Memory B cell (primary cell): ENCODE measurements at places on chromosomes 13 and 19.

GRCh38 chr13:112441779-112442310 is 65.7 kb downstream of the SPACA7 start:
- peak; percentile 3 for DNase-seq

DNA sequence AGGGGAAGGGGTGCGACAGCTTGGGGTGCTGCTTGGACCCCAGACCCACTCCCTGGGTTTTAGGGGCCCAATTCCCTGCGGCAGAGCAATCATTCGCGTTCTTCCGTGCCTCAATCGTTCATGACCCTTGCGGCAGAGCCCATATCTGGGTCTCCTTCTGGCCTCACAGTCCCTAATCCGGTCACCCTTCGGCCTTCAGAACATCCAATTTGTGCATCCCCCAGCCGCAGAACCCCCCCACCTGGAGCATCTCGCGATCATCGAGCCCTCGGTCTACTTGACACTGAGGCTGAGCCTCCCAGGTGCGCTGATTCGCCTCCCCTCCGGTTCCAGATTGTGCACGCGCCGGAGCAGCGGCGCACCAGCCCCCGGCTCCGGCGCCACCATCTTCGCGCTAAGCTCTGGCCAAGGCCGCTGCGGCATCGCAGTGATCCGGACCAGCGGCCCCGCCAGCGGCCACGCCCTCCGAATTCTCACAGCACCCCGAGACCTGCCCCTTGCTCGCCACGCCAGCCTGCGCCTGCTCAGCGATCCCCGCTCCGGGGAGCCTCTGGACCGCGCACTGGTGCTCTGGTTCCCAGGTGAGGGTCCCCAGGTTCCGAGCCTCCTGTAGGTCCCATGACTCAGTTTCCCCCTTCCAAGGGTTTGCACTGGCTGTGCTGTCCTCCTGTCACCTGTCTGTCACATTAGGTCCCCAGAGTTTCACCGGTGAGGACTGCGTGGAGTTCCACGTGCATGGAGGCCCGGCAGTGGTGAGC is 501 bp downstream of the GTPBP3 start:
- no peak for DNase-seq

DNA sequence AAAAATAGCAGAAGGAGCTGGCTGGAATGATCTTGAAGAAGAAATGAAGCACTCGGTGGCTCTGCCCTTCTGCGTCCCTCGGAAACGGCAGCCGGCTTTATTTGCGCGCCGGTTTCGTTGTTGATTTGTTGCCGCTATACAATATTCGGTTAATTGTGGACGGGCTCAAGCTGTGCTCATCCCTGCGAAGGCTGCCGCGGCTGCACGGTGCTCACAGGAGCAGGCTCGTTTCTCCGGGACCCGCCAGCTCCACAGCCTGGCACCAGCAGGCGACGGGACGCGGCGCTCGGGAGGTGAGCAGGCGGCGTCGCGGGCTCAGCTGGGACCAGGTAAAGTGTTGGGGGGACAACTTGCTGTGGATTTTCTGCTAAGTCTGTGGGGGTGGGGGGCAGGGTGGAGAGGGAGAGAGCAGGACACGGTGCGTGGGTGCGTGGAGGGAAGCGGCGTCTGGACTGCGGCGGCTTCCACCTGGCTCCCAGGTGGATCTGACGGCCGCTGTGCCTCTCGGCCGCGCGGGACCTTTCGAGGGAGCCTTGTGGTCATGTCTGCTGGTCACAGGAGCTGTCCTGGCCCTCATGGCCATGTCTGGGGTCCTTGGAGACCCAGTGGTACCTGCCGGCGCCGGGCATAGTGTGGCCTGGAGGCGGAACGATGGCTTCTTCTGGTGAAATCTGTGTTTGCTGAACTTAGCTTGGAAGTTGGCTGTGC is 90.9 kb downstream of the TEX29 start:
- no peak for DNase-seq

GRCh38 chr13:39123578-39123977 is 85.3 kb downstream of the NHLRC3 start:
- no peak for DNase-seq

DNA sequence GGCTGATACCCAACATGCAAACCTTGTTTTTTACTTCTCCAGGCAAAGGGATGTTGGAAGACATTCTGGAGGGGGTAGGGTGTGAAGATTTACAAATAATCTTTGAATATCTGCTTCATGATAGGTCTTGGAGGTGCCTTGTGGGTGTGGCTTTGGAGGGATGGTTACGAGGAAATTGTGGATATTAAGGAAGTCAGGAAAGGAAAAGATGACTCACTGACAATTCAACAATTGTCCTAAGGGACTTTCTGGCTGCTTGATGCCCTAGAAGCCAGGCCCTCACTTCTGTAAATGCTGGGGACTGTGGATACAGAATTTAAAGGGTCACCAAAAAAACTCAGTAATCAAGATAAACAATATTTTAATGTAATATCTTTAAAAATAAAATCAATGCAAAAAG is 37.4 kb upstream of the ZNF527 start:
- DNase-seq = no peak

DNA sequence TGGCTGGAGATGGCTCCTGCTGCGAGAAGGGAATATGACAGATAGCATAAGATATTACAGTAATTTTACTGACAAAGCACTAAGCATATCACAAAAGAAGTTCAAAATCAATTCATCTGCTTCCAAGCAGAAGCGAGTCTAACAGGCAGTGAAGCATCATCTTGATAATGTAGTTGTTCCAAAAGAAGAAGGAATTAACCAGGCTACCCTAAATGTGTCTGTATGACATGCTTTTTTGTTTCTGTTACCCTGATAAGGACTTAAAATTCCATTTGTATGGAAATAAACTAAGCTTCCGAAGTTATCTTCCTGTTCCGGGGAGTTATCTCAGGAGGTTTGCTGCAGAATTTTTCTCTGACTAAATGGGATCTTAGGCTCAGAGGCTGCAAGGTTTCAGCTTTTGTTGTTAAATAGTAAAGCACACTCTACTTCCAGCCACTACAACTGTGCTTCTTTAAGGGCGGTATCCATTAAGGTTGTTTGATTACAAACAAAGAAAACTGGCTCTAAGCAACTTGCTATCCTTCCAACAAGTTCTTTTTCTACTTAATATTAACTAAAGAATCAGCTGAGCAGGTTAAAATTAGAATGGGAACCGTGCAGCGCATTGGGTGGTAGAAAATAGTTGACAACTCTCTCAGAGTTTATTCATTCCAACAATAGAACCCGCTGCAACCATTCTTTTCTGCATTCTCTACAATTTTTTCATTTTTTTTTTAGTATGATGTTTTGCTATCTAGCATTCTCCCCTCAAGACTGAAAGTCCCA is 607.3 kb downstream of the UQCRFS1 start:
- no peak for DNase-seq

DNA sequence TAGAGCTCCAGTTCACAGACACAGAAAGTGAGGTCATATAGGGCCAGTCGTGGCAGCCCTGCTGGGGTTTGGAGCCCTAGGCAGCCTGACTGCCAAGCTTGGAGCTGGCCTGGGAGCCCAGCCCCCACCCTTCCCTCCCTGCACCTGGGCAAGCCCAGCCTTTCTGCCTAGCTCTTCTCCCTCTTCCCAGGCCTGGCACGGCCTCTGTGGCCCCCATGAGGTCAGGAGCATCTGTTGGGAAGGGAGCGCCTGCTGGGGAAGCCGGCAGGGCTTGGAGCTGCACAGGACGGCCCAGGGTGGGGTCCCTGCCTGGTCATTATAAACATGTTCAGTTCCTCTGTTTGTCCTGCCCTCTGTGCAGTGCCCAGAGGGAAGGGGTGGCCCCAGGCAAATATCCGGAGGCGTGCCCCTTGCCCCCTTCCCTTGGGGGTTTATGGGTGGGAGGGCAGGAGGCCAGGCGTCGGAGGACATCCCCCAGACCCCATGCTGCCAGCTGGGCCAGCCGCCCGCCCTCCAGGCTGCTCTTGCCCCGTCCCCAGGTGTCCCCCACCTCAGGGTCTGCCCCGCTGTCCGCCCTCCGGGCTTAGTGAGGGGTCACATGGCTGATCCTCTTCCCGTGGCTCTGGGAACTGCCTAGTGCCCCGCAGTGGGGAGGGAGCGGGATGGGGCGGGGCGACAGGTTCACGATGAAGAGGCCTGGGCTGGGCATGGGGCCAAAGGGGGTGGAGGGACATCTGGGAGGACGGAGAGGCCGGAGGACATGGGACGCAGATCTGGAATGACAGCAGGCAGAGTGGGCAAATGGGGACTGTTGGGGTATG is 30.0 kb upstream of the NCCRP1 start:
- DNase-seq = no peak

- no peak for DNase-seq
Observed at GRCh38 chr13:100139817-100140216, 50.9 kb downstream of the PCCA start.

DNA sequence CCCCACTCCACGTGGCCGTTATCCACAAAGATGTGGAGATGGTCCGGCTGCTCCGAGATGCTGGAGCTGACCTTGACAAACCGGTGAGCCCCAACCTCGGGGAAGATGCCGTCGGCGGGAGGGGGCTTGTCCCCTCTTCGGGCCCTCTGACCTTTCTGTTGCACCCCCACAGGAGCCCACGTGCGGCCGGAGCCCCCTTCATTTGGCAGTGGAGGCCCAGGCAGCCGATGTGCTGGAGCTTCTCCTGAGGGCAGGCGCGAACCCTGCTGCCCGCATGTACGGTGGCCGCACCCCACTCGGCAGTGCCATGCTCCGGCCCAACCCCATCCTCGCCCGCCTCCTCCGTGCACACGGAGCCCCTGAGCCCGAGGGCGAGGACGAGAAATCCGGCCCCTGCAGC is 4.8 kb downstream of the CCER2 start:
- DNase-seq = no peak

- DNase-seq = no peak
Observed at GRCh38 chr19:49442771-49443365, 1.5 kb upstream of the SLC17A7 start.

- DNase-seq = no peak
Observed at GRCh38 chr13:113770441-113770840, 11.4 kb downstream of the TMEM255B start.

DNA sequence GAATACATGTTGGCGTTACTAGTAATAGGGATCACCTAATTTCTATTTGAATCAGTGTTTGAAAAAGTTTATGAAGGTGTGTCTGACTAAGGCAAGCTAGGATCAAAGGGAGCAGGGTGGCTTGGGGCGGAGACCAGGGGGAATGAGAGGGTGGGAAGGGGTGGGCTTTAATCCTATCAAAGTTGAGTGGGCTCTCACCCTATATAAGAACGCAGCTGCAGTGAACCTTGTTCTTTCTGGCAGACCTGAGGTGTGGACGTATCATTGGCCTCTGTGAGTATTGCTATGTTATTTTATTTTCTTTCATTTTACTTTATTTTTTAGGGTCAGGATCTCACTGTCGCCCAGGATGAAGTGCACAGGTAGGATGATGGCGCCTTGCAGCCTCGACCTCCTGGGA is 37.4 kb downstream of the NLRP12 start:
- DNase-seq = no peak

- DNase-seq = no peak
Observed at GRCh38 chr13:73693215-73693614, 441.0 kb downstream of the KLF12 start.

GRCh38 chr19:7140137-7140536 is 70.6 kb downstream of the ZNF557 start:
- no peak for DNase-seq

- DNase-seq = no peak
Observed at GRCh38 chr13:111872475-111873150, 194.3 kb upstream of the SOX1 start.

GRCh38 chr13:46079770-46080169 is 25.1 kb downstream of the CPB2 start:
- DNase-seq = no peak

- DNase-seq = no peak
Observed at GRCh38 chr13:51444922-51445321, 7.9 kb downstream of the INTS6 start.

GRCh38 chr19:10876459-10877240 is 5.3 kb downstream of the CARM1 start:
- DNase-seq = no peak

DNA sequence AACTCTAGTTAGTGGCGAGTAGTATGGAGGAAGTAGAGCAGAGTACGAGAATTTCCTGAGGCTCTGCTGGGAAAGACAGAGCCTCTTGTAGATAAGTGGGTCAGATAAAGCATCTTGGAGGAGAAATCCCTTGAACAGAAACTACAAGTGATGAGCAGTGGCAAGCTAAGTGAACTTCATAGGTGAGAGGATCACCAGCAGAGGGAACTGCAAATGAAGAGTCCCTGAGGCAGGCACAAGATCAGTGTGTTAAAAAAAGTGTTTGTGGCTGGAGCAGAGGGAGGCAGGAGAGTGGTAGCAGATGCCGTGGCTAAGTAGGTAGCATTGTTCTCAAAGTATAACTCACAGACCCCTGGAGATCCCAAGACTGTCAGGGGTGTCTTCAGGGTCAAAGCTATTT is 437.6 kb downstream of the HS6ST3 start:
- DNase-seq = no peak

- DNase-seq = peak; percentile 90
Observed at GRCh38 chr19:13155472-13156359, 5.5 kb downstream of the IER2 start.

- DNase-seq = no peak
Observed at GRCh38 chr19:15022752-15023151, 26.5 kb upstream of the CASP14 start.

DNA sequence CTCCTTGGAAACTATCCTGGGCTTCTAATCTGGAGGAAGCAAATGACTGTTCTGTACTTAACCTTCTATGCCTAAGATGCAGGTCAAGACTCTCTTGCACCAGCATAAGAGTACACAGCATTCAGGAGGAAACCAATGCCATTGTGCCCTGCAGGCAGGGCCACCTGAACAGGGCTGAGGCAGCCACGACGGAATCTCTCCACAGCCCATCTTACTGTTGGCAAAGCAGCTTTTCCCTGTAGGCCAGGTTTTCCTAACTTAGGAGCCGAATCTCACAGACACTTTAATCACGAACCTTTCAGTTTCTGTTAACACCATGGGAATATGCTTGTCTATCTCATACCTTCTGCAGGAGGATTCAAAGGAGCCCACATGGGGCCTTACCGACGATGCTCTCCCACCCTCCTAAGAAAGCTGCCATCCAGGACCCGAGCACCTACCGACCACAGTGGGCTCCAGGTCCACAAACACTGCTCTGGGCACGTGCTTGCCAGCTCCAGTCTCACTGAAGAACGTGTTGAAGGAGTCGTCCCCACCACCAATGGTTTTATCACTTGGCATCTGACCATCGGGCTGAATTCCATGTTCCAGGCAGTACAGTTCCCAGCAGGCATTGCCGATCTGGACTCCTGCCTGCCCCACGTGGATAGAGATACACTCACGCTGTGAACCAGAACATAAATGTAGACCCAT is 2.6 kb downstream of the TUBA3C start:
- DNase-seq = no peak

- DNase-seq = no peak
Observed at GRCh38 chr19:10761443-10762250, 43.8 kb downstream of the DNM2 start.

DNA sequence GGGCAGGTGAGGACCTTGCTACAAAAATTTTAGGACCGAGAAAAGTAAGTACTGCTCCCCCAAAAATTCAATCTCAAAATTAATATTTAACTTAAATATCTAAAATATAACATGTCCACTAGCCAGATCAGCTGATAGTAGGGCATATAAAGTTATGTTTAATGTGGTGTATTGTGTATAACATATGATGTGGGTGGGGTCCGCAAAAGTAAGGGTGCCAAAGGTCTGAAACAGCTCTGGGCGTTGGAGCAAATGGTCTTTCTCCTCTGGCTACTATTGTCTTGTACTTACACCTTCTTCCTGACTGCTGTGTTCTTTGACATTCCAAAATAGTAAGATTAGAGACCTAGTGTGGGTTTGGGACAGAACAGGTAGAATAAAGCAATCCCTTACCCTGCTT is 41.2 kb downstream of the HTR2A start:
- DNase-seq = no peak
